ENCODE measurements at places on chromosomes 7 and 10.
A peak's percentile ranks its signal among the peaks of the same experiment; 100 is the strongest.

DNA sequence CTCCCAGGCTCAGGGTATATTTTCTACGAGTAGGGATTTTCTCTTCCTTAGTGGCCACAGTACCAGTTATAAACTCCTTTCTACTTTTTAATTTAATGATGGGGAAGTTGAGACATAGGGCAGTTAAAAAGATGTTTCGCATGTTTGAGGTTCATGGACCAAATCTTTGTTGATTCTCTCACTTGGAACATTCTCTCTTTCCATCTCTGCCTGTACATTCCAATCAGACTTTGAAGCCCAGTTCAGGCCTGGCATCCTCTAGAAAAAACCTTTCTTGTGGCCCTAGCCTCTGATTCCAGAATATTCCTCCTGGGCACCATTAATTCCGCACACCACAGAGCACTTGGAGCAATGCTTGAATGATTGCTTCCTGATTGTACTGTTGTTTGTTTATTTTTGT lies 18.5 kb downstream of the SLC13A4 start:
- DNase-seq = no peak

DNA sequence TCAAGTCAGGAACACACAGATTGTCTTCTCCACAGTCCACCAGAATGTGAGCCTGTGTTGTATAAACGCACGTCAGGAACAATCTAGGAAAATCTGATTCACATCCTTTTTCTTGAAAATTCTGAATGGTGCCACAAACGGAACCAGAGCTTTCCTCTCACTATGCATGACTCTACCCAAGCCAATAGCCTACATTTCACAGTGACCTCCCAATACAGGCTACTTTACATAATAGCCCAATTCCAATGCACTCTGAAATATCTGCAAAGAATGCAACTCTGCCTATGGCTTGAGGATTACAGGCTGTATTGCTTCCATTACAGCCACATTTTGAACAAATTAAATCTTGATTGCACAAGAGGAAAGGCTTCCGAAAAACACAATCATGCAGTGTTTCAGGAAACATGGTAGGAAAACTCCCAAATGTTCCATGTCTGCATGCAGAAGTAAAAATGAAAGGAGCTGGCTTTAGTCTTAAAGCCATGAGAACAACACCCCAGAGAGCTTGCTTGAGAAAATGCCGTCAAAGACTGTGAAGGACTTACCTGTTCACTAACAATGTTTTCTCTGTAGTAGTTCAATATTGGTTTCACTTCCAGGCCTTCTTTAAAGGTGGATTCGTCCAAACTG lies 113.9 kb downstream of the ITGA8 start:
- no peak for DNase-seq

GRCh38 chr7:128431221-128431620 lies 21.4 kb upstream of the IMPDH1 start:
- no peak for DNase-seq

GRCh38 chr10:69650589-69651261 lies 20.7 kb downstream of the FAM241B start:
- DNase-seq = no peak

DNA sequence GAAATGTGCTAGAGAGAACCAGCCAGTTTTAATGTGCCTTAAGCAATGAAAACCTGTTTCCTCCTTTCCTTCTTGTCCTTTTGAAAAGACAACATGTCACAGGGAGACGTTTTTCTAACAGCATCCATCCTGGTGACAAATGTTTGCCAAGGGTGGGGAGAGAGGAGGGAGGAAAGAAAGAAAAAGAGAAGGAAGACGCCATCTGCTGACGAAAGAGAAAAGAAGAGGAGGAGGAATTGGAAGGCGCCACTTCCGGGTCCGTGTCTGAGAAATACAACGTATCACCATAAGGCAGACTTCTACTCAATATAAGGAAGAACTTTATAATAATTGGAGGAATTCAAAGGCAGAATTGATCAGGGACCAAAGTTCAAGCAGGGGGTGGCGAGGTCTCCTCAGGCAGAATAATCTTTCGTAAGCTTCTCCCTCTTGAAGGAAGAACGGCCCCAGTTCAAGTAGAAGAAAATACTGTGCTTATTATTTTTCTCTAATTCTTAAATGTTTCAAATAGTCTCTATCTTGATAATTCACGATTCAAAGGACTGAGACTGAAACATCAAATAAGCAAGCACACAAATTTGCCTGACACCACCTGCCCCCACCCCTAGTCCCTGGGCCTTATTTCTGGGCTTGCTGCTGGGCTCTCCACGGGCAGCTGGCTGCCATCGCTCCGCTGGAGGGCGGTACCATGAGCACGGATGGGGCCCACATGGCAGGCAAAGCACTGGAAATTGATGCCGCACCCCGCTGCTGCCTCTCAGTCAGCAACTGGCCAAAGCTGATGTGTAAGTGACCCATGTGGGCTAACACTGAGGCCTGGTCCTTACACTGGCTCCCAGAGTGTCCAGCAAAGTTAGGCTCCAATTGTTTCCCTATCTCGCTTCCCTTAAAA lies 273.7 kb upstream of the KLF14 start:
- peak; percentile 50 for DNase-seq

GRCh38 chr10:90373911-90374310 lies 483.9 kb downstream of the HTR7 start:
- no peak for DNase-seq

GRCh38 chr7:96297876-96298275 lies 24.0 kb downstream of the SLC25A13 start:
- no peak for DNase-seq

DNA sequence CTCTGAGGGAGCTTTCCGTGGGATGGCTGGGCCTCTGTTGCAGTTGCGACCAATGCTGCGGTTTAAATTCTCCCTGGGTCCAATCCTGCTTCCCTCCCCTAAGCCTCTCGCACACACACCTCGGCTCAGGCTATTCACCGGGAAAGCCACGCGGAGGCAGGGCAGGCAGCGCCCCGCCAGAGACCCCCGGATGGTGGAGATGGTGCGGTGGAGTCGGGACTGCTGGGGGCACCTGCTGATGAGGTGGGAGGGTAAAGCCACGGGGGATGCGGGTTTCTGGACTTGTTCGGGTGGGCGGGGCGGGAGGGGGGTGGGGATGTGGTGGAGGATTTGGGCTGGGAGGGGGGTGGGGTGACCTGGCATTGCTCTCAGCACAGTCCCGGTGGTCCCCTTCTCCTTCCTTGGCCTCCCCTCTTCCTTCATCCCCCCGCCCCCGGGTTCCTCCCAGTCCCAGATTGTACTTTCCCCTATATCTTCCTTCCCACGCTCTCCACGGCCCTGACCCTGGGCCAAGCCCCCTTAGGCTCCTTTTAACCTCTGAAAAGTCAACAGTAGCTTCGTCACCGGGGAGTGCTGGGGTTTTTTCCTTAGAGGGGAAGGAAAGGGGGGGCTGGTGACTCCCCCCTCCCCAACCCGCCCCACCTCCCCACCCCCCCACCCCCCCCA lies 16.4 kb downstream of the UNCX start:
- no peak for DNase-seq

DNA sequence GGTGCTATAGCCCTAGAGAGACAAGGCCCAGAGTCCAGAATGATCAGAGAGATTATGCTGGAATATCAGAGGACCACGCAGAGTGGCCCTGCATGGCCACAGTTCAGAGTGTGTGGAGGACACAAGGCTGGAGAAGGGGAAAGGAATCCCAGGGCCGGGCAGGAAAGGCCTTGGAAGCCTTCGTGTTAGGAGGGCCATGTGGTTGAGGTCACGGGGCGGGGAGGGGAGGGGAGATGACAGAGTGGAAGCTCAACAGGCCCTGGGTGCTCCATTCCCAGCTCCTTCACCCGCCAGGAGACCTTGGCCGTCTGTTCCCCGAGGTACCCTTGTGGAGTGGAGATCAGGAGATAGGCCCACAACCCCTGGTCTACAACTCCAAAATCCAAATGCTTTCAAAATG lies 13.2 kb upstream of the EN2 start:
- DNase-seq = no peak

Measured in anterior cingulate cortex (tissue), 58 donors.